ENCODE measurements at places on chromosomes 2 and 18.

DNA sequence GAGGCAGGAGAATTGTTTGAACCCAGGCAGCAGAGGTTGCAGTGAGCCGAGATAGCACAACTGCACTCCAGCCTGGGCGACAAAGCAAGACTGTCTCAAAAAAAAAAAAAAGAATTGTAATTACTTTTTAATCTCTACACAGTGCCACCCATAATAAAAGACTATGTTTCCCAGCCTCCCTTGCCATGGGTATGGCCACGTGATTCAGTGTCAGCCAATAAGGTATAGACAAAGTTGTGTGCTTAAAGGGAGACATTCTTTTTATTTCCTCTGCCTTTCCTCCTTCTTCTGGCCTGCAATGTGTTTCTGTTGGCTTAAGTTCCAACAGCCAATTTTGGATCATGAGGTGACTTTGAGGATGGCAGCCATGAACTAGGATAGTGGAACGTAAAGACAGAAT, 406.9 kb downstream of the LNPK start:
- no peak for DNase-seq

DNA sequence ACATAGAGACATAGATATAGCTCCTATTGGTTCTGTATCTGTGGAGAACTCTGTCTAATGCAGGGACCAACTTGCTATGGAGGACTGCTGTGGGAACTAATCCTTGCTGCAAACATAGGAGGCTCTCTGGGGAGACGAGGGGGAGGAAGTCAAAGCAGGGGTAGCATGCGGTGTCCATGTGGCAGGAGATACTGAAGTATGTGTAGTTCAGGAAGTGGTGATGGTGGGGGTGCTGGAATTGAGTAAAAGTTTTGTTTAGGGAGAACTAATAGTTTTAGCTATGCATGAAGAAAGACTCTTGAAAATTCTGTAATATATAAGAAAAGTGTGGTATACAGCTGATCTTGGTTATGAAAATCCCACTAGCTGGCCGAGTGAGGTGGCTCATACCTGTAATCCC, 62.0 kb downstream of the ANKRD44 start:
- DNase-seq: no peak

GRCh38 chr18:79902640-79903039, 48.8 kb downstream of the SLC66A2 start:
- no peak for DNase-seq

DNA sequence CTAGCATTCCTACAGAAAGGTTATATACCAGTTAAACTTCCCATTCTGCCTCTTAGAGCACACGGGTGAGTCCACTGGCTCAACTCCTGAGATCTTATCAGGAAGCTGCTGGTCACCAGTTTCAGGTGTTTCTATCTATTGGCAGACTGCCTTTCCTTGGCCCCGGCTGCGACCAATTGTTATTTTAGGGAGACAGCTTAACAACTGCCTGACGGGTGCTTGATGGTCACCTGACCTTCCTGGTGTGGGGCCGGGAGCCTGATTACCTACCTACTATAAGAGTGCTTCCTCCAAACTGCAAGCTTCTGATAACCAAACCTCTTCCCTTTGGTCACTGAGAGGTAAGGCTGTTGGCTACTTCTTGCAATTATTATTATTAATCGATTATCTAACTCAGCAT, 122.1 kb upstream of the XIRP2 start:
- DNase-seq: no peak

DNA sequence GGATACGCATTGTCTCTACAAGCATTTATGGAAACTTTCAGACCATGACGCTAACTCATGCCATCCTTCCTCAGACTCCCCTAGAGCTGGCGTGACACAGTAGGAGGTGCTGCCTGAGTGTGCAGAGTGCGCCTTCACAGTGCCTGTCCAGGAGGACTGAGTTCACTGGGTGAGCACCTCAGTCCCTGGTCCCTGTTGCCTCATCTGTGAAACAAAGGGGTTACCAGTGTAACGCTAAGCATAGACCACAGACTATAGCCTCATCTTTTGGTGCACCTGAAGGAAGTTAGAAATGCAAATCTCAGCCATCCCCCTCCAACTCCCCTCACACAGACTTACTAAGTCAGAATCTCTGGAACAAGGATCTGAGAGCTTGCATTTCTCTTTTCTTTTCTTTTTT, 142.8 kb downstream of the TMEM17 start:
- no peak for DNase-seq

GRCh38 chr2:173355866-173356508, 1.3 kb downstream of the CDCA7 start:
- no peak for DNase-seq

GRCh38 chr2:137228566-137228965, 463.2 kb downstream of the THSD7B start:
- no peak for DNase-seq

DNA sequence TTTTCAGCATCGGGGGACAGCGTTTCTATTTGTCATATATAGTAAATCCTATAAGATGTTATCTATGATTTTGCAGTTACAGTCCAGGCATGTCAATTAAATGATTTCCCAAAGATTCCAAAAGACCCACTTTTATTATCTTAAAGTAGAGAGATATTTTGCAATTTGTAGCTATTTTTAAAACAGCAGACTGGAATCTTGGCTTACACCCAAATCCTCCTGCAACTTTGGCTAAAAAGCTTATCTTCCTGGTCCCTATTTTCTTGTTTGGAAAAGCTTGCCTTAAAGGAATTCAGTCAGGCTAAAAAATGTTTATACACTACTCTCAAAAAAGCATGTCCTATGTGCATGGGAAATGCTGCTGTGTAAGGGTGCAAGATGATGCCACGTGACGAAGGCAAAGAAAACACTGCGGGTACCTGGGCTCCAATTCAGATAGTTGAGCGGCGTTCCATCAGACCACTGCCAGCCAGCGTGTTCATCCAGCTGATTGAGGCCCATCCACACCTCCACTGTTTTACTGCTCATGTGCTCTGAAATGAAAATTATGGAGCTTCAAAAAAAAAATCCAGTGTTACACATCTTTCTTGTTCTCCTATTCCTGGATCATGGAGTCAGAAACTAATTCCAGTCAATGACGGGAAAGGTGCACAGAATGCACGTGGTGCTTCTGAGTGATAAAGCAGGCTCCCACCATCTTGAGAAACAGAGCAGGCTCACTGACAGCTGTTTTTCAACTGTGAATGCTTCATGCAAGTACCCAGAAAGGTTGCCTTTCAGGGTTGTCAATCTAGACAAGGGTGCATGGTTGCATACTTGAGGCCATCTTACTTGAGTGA, 33.8 kb downstream of the PLA2R1 start:
- no peak for DNase-seq

- no peak for DNase-seq
Measured at GRCh38 chr18:42274488-42275137, 319.6 kb downstream of the PIK3C3 start.

GRCh38 chr2:160394153-160394552, 99.5 kb downstream of the RBMS1 start:
- DNase-seq: no peak

DNA sequence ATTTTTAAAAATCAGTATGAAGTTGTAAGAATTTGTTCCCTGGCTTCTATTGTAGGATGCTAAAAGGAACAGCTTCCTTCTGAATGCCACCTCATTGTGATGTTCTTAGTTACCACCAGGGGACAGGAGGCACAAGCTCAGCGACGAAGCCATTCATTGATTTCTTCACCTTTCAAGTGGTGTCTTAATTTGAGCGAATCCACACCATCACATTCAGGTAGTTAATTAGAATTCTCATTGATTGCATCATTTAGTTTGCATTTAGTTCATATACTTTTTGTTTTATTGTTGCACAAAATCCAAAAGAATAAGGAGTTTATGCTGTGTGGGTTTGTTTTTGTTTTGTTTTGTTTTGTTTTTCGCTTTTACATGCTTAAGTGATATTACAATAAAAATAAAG, 23.1 kb downstream of the CYP27C1 start:
- DNase-seq: no peak

DNA sequence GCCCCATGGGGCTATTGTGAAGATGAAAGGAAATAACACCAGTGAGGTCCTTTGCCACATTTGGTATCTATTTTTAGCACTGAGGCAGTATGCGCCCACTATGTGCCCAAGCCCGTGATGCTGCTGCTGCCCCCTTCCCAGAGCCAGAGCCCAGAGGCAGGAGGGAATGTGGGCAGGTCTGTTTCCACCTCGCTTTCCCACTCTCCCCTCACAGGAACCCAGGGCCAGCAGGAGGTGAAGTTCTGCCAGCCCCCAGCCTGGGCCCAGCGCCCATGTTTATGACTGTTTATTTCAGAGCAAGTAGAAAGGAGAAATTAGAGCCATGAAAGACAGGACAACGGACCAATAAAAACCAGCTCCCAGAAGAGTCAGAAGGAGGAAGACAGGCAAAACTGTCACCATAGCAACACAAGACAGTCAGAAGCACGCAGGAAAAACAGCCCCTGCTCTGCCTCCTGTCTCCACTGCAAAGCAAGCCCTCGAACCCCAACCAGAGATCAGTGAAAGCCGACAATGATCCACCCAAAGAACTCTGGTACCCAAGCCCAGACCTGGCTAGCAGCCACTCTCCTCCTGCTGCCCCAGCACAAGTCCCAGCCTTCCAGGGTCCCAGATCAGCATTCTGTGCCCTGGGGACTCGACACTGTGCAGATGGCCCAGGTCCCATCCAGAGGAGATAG, 1.4 kb downstream of the CYRIA start:
- no peak for DNase-seq

- no peak for DNase-seq
Measured at GRCh38 chr2:157691695-157692094, 63.0 kb upstream of the ACVR1C start.

GRCh38 chr18:30492552-30493129, 549.9 kb downstream of the DSC3 start:
- no peak for DNase-seq

DNA sequence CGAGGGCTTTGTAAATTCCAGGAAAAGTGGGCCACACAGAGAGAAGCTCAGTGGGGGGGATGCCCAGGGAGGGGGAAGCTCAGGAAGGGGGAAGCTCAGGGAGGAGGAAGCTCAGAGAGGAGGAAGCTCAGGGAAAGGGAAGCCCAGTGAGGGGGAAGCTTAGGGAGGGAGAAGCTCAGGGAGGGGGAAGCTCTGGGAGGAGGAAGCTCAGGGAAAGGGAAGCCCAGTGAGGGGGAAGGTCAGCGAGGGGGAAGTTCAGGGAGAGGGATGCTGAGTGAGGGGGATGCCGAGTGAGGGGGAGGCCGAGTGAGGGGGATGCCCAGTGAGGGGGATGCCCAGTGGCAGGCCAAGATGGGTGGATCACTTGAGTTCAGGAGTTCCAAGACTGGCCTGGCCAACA, 821 bp upstream of the CHRNG start:
- DNase-seq: no peak

GRCh38 chr2:205408696-205409095, 273.6 kb upstream of the NRP2 start:
- DNase-seq: no peak

DNA sequence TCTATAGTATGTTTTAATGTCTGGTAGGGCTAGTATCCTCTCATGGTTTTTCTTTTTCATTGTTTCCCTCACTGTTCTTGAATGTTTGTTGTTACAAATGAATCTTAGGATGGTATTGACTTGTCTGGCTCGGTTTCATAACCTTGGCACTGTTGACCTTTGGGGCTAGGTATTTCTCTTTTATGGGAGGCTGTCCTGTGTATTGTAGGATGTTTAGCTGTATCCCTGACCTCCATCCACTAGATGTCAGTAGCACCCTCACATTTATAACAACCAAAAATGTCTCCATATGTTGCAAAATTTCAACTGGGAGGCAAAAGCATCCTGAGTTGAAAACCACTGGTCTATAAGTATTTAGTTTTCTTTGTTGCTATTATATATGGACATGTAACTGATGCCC, 7.0 kb upstream of the AOX1 start:
- DNase-seq: no peak

DNA sequence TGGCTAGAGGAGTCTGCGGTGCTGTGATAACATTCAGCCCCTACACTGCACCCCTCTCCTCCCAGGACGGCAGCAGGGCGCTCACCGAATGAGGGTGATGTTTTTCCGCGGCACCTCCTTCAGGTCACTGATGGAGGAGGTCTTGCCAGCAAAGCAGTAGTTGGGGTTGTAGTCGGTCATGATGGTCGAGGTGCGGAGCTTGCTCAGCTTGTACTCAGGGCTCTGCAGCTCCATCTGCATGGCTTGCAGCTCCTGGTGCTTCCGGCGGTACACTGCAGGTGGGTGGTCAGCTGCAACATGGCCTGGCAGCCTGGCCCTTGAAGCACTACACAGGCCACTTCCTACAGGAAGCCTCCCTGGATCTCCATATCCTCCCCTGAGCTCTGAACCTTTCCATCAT, 108.0 kb downstream of the CLIP4 start:
- DNase-seq: no peak

DNA sequence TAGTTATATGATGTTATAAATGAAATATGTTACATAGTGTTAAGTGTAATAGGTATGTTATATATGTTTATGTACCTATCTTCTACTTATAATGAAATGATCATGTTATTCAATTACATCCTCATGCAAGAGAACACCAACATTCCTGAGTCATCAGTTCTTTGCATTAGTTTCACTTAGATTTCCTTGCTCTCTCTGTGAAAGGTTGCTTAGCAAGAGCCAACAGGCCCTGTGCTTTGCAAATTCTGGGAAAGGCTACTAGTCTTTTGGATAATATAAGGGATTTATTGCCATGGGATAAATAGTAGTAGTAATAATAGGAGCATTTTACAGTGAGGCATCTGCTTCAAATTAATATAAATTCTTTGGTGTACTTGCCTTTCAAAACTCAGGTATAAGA, 274.8 kb downstream of the SP3 start:
- no peak for DNase-seq

GRCh38 chr2:199933466-199933865, 21.8 kb downstream of the TYW5 start:
- no peak for DNase-seq

DNA sequence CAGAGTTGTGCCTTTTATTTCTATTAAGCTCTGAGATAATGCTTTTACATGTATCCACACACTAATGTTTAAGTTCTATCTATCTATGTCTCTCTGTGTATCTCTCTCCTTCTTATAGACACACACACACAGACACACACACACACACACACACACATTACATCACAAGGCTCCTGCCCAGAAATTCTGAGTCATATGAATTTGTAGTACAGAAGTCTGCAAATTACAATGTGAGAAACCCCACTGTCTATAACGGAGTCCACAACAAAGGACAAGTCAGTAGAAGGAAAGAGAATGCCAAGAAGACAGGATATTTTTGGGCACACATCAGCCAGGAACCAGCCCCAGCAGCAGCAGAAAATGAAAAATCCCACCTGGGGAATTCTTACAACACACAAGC, 142.4 kb downstream of the EN1 start:
- no peak for DNase-seq

GRCh38 chr18:48740068-48740440, 201.2 kb downstream of the CTIF start:
- no peak for DNase-seq

DNA sequence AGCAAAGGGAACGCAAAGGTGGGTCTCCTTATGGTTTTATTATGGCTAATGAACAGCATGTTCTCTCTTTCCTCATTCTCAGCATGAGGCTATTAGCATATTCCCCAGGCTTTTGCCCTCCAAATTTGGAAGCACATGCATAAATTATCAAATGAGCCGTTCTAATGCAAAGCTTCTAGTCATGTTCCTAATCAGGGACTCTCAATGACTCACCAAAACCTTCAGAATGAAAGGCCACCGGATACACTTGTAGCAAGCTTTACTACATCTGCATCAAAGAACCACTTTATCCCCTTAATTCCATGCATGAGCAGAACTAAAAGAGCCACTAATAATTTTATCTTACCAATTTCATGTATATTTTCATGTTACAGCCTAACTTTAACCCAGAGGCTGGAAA, 310.5 kb downstream of the LRATD1 start:
- no peak for DNase-seq

- no peak for DNase-seq
Measured at GRCh38 chr18:55523001-55523400, 65.0 kb downstream of the TCF4 start.

- no peak for DNase-seq
Measured at GRCh38 chr18:54209471-54210180, 14.8 kb downstream of the MBD2 start.
